Mesothelial cell of epicardium (in vitro differentiated cells): ENCODE measurements at places on chromosomes 4 and X. TPM values are rescaled to one million over a fixed set of nuclear protein-coding genes. Genes with fewer than 3 reads are reported as not detected.

DNA sequence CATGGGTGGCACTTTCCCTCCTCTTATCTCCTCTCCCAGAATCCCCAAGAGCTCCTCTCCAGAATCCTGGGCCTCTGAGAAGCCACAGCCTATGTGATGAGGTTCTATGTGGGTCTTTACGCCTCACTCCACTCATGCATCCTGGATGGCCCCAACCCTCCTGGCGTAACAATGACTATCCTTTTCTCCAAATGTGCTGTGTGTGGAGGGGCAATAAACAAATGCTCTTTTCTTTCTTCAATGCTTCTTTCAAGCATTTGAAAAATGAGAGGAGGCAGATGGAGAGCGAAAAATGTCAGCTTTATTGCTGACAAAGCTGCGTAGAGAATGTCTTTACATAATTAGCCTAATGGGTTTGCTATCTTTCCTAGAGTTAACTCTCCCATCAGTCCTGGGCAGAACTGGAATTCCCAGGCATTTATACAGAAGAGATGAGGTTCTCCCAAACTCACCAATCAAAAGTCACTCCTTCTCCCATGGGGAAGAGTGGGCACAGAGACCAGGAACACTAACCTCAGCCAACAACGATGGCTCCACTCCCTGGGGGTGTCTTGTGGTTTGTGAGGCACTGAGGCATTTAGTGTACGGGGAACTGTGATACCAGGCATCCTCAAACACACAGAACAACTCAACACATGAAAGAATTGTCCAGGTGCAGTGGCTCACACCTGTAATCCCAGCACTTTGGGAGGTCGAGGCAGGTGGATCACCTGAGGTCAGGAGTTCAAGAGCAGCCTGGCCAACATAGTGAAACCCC lies 118.9 kb upstream of the SLC34A2 start:
- DNase-seq = no peak

DNA sequence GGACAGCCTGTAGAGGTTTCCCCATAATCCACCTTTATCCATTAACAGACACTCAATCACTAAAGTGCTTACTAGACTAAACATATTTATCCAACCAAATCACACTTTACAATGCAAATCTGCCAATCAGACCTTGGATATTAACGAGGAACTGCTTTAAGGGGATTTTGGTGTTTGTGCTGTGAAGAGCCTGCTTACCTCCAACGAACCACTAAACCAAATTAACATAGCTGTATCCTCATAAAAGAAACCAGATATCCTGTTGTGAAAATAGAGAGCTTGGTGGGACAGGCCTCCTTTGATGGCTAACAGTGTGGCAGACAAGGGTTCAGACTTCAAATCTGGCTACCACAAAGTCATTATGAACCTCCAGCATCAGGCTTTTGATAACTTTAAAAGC lies 252.6 kb upstream of the HAND2 start:
- no peak for DNase-seq

- no peak for DNase-seq
Observed at GRCh38 chr4:141724646-141725045, 88.3 kb downstream of the IL15 start.

DNA sequence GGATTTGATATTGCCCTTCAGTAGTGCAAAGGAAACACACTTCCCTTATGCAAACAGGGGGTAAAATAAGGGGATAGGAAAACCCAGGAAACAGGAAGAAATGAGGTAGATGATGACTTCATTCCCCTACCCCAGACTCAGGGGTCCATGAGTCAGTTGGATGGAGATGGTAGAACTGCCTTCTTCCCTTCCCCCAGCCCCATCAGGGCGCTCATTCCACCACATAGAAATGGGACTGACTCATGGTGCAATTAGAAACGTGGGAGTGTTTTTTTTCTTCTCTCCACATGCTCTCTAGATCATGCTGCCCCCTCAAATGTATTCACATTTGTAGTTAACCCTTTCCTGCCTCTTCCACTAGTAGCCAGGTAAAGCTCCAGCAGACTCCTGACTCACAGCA lies 23.1 kb upstream of the ARMCX2 start:
- DNase-seq = no peak

DNA sequence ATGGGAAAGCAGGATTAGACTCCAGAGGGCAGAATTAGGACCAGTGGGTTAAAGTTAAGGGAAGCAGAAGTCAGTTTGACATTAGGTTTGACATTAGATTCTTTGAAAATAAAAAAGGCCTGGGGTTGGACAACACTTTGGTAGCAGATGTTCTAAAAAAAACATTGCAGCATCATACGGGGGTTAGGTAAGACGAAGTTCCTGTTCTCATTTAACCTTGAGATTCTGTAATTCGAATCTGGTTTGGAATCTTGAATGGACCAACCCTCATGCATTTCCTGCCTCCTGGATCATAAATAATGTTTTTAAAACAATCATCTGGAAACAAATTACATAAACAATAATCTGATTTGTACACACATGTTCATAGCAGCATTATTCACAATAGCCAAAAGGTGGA lies 181.0 kb downstream of the SHROOM3 start:
- no peak for DNase-seq

DNA sequence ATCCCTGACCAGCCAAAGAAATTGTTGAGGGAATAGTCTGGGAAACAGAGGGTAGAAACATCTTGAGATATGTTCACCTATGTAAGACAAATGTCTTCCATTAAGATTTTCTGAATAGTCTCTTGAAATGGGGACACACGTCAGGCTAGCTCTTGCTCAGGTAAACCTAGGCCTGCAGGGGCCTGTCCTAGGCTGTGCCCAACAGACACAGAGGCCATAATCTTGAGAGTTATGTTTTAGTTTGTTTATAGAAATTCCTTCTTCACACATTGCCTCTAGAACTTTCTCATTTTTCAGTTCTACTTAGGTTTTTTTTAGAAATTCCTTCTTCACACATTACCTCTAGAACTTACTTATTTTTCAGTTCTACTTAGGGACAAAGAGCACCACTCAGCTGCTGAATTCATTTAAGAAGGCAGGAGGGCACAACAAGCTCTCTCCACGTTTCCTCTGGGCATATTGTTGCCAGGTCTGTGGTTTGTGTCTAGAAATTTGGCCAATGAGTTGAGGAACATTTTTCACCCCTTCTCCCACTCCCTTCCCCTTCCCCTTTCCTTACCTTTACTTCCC lies 94.9 kb downstream of the ARHGAP24 start:
- DNase-seq = no peak

GRCh38 chrX:38548508-38548907 lies 12.8 kb upstream of the TSPAN7 start:
- no peak for DNase-seq

DNA sequence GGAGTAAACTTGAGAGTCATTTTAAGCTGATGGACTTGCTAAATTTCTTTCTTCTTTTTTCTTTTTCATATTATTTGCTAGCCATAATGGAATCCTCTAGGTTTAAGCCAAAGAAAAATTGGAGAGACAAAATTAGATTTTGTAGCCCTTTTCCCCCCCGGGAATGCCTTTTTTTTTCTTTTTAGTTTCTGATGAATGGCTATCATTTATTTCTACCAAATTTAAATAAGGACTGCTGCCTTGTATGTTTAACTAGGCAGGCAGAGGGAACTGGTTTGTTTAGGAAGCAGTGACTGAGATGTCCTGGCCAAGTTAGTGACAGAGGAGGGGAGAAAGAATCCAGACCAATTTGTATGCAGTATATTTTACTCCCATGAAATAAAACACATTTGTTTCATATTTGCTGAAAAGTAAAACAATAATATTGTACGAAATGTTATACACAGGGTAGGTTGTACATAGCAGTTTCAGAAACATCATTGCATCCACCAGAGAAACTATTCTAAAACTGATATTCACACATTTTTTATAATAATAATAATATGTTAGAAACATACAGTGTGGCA lies 5.7 kb downstream of the PITX2 start:
- DNase-seq = no peak

DNA sequence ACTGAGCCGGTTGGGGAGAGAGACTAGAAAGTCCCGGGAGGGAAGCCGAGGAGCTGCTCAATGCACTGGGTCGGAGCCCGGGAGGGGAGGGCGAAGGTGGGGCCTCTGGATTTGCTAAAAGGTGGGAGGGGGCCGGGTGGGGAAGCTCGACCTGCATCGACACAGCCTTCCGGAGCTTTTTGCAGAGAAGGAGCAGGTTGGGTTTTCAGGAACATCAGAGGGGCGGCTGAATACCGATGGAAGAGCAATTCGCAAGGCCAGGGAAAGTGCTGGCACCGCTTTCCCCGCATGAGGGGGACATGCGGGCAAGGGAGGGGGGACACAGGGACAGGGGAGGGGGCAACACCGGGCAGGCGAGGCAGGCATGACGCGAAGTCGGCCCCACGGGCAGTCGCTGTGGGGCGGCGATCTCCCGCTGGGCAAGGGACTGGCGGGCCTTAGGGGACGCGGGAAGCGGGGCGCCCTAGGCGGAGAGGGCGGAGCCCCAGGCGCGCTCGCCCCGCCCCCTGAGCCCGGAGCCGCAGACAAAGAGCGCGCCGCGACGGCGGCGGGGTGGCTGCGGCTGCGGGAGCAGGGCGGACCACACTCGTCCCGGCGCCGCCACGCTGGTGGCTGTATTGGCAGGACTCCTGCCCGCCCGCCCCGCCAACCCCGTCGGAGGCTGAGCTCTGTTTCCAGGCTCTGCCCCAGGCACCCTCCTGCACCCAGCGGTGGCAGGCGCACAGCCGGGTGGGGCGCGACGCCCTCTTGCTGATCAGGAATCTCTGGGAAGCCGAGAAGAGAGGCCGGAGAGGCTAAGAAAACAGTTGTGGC lies 11.6 kb downstream of the PDZD4 start:
- peak; percentile 71 for DNase-seq

Gene CLCN4
- 5.7 to 8.6 TPM (median 7.0 TPM) in 3 replicates for total RNA-seq
